ENCODE measurements at places on chromosomes 1 and 21.

GRCh38 chr1:162087574-162087973, 18.1 kb downstream of the NOS1AP start:
- no peak for DNase-seq

- peak; percentile 84 for DNase-seq
These were observed 1.3 kb downstream of the HES3 start for GRCh38 chr1:6245086-6245868.

GRCh38 chr21:44428281-44428960, 26.9 kb upstream of the LRRC3 start:
- DNase-seq = peak; percentile 20

GRCh38 chr1:3399732-3400131, 54.7 kb upstream of the ARHGEF16 start:
- no peak for DNase-seq

DNA sequence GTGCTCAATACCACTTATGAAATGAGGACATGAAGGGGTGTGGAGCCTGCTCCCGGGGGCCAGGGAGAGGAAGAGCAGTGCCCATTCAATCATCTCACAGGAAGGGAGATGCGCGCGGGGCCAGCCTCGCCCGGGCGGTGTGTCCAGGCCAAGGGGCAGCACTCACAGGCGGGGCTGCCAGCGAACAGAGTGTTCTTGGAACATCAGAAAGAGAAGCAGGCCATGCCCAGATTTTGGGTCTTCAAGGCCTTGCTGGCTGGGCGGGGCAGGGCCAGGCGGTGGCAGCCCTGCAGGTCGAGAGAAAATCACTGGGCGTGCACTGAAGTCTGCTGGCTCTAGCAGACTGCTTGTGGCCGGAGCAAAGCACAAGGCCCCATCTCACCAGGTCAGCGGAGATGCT, 168.6 kb downstream of the PRDM16 start:
- DNase-seq = no peak

GRCh38 chr1:226965581-226966440, 25.7 kb downstream of the COQ8A start:
- DNase-seq = no peak

- DNase-seq = no peak
These were observed 64.4 kb downstream of the CDC7 start for GRCh38 chr1:91564888-91565701.

DNA sequence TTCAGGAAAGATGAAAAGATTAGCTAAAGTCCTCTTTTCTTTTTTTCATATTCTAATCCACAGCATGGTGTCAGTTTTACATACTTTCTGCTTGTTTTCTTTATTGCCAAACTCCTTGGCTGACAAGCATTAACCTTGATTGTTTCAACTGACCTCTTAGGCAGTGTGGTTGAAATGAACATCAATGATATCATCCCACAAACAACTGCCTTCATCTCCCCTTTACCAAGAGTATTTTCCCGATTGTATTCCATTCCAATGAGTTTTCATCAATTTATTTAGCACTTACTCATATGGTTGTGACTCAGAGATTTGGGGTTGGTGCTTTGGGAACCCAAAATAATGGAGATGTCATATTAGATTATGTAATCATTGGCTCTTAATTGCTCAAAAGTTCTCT, 71.8 kb downstream of the SPAG17 start:
- peak; percentile 32 for DNase-seq

DNA sequence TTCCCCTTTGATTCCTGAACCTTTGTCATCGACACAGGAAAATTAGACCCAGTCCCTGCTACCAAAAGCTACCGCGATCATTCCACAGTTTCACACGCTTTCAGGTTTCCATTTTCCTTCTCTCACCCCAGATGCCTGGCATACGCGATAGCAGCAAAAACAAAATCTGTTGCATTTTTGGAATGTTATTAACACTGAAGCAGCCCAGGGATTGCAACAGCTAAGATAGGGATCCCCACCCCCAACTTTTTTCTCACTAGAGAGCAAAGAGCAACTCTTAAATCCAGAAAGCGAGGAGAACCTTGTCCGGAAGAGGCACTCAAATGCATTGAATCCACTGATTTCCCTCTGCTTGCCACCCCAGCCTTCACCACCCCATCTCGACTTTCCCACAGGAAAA, 8.9 kb downstream of the OVAAL start:
- no peak for DNase-seq

GRCh38 chr1:230855886-230856285, 12.4 kb downstream of the C1orf198 start:
- DNase-seq = no peak

- no peak for DNase-seq
These were observed 106.8 kb downstream of the CRYAA start for GRCh38 chr21:43275421-43276211.

DNA sequence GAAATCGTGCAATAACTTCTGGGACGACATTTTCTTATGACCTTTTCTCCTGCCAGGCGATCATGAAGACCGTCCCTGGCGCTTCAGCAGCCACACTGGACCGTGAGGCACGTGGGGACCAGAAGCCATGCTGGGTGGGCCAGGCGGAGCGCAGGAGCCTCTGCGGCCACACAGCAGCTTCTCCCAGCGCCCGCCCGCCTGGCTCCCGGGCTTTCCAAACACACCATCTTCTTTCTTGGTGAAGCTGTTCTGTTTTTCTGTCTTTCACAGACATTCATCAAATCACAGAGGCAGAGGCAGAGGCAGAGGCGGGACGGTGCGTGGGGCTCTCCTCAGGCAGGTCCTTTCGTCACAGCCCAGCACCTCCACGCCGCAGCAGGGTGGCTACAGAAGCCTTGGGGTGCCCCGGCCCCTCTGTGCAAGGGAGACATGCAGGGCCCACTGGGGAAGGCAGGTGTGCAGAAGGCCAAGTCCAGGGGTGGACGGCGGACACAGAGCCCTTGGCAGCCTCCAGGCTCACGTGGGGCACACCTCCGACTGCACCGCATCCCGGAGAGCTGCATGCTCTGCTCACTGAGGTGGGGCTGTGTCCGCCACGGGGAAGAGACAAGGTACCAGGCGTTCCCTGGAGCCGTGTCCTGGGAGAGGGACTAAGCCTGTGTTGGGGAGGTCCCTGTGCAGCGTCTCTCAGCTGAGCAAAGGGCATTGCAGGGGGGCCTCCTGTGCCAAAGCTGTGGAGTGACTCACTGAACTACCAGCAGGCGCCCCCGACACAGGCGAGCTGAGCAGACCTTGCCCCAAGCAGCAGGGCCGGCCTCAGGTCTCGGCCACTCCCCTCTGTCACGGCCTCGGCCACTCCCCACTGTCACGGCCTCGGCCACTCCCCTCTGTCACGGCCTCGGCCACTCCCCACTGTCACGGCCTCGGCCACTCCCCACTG, 2.6 kb upstream of the TMEM240 start:
- DNase-seq = no peak

- DNase-seq = no peak
These were observed 33.3 kb downstream of the EXTL2 start for GRCh38 chr1:100861379-100861778.

- peak; percentile 95 for DNase-seq
These were observed 9.7 kb downstream of the SERINC2 start for GRCh38 chr1:31422505-31423319.

Data from urothelium cell line (cell line).